Hematopoietic multipotent progenitor cell (in vitro differentiated cells): ENCODE measurements at places on chromosomes 3 and 15.

- no peak for DNase-seq
Observed at GRCh38 chr15:67840749-67841512, 1.1 kb upstream of the RNU6-1 start.

- no peak for DNase-seq
Observed at GRCh38 chr15:63939531-63940130, 105.9 kb upstream of the HERC1 start.

DNA sequence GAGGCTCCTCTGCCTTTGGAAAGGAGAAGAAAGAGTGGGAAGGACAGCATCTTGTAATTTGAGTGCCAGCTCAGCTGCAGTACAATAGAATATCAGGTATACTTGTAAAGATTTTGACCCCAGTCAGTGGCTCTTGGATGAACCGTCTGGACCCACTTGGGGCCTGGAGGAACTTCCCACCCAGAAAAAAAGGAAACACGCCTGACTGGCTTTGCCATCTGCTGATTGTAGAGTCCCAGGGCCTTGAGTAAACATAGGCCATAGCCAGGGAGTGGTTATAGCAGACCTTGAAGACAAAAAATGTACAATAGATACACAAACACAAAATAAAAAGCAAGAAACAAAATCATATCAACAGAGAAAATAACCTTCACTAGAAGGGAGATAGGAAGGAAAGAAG, 112.1 kb downstream of the GOLIM4 start:
- no peak for DNase-seq

DNA sequence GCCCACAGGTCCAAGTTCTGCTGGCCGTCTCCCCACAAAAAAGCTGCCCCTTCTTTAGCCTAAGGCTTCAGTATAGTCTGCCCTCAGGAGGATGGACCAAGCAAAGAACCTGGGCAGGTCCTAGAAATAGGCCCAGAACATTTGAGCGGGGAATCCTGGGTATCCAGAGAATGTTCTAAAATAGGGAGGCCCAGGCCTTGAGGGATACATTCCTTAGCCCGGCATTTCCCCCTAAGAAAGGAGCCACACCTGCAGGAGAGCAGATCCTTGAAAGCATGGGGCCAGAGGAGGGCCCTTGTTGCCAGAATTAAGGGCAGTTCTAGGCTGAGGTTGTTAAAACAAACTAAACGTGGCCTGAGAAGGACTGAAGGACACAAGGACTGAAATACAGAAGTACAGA, 20.6 kb upstream of the MEX3B start:
- no peak for DNase-seq

DNA sequence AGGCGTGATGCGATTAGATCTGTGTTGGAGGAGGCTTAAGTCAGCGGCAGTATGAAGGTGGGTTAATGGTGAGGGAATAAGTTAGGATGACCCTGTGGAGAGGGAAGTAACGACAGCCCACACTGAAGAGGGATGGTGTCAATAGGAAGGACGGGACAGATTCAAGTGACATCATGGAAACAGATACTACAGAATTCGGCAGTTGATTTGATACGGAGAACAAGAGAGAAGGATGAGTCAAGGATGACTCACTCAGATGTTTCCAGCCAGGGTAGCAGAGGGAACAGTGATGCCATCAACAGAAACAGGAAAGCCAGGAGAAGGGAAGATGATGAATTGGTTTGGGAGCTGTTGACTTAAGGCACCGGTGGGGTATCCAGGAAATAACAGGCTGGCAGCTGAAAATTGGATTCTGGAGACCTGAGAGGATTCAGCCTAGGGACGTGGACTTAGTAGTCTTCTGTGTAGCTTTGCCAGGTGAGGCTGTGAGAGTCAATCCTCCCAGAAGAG, 38.0 kb downstream of the SHC4 start:
- no peak for DNase-seq

- DNase-seq: no peak
Observed at GRCh38 chr3:101131767-101132166, 138.5 kb upstream of the ABI3BP start.

GRCh38 chr3:14884665-14885064, 62.7 kb upstream of the NR2C2 start:
- no peak for DNase-seq

DNA sequence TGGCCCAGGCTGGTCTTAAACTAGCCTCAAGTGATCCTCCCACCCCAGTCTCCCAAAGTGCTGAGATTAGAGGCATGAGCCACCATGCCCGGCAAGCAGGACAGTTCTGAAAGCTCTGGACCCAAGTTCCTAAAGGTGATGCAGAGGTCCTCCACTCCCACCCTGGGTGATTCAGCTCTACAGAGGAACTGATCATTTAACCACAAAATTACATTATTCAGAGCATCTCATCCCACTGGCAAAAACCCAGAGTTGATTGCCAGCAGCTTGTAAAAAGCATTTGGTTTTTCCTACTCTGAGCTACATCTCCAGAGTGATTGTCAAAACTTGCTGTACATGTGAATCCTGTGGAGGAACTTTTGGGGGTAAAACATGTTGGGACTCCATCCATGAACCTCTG, 60.2 kb downstream of the SLTM start:
- DNase-seq: no peak

DNA sequence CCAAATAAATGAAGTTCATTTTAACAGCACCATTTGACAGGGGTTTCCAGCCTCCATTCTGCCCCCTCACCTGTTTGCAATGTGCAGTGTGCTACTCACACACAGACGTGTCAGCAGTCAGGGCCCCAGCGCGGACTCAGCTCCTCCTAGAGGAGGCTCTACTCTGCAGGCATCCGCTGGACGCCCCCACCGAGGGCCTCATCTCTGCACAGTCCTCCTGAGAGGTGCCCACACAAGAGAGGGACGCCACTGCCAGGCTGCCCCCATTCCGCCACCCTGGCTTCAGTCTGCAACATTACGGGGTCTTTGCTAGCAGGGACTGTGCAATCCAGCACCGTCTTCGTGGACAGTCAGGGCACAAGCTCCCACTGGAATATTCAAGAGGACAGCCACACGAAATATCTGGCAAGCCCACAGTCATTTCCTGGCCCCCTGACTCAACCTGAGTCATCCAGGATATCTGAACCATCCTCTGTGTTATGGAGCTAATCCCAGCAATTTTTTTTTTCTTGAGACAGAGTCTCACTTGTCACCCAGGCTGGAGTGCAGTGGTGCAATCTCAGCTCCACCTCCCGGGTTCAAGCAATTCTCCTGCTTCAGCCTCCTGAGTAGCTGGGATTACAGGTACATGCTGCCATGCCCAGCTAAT, 255.0 kb downstream of the OCA2 start:
- no peak for DNase-seq
